Activated naive CD8-positive, alpha-beta T cell treated with anti-CD3 and anti-CD28 coated beads, Interleukin-2, amount 10 ng/mL, durations not matched to agents 7 days and 5 days (primary cell): ENCODE measurements at places on chromosomes 5 and 9. TPM values are rescaled to one million over a fixed set of nuclear protein-coding genes. Genes with fewer than 3 reads are reported as not detected.

- no peak for DNase-seq
Measured at GRCh38 chr5:138648841-138649240, 73.6 kb upstream of the HSPA9 start.

- no peak for DNase-seq
Measured at GRCh38 chr5:60102961-60103693, 209.6 kb upstream of the PDE4D start.

Gene SLC36A3
- not detected for total RNA-seq

Gene EXOSC2
- total RNA-seq: 58.8 TPM

DNA sequence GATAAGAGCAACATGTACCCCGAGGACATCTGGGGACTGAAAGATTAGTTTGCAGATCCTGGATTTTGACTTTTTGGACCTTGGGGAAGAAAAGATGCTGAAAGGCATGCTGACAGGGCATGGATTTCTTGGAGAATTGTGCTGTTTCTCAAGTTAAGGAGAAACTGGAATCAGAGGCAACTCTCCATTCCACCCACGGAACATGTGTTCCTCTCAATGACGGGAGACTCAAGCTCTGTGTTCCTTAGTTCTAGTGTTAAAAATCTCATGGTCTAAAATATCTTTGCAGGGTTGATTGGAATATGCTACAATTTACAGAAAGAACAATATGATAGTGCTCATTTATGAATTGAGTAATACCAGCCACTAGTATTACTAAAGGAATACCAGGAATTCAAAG is 34.4 kb upstream of the CDH12 start:
- no peak for DNase-seq

- DNase-seq: no peak
Measured at GRCh38 chr5:133354323-133355185, 257.8 kb downstream of the FSTL4 start.

Gene SNCB
- not detected for total RNA-seq

Gene FOXD4
- 0.22 TPM for total RNA-seq

DNA sequence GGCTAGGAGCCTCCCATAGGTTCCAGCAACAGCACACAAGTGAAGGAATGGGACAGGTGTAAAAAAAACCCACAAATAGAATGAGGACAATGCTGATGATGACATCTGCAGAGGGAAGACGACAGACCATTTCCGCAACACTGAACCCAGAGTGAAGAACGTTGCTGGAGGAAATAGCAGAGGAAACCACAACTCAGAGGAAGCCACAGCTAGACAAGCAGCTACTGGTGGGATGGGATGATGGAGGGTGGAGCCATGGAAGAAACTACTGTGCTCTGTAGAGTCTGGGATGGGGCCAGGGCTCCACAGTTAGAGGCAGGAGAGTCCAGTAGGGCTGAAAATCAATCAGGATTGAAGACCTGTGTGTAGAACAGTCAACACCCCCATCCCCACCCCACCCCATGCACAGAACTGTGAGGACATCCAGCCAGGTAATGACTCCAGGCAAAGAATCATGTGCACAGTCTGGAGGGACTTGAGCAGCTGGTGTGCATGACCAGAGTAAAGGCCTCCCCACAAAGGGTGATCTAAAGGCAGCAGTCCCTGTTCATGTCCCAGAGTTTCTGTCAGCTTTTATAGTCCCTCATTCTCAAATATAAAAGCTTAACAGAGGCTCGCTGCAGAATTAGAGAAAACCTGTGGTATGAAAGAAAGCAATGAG is 65.2 kb upstream of the SPIN1 start:
- peak; percentile 63 for DNase-seq
